ENCODE measurements at places on chromosomes 5 and 9.

GRCh38 chr5:81213070-81213469, 20.1 kb upstream of the CKMT2 start:
- H3K27me3 ChIP-seq, result no peaks in the 10 kb centered on the region
- H3K4me1 ChIP-seq, result no peaks in the 10 kb centered on the region
- H3K4me3 ChIP-seq, result no peak overlapping the region
- H3K36me3 ChIP-seq, result no peaks in the 10 kb centered on the region

DNA sequence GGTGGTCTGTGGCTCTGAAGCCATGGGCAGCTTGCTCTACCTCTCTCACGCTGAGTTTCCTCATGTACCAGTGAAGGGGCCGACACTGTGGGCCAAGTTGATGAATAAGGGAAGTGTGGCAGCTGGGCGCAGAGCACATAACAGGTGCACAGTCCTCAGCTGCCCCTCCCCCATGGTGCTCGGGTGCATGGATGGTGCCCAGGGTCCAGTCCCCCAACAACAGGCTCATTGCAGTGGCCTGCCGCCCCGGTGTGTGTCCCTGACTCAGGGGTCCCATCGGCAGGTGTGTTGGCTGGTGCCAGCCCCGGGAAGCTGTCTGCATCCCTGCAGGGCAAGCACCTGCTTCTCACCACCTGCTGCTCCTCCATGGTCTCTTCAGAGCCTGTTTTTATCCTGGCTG, 36.6 kb downstream of the COL5A1 start:
- H3K4me1 ChIP-seq, result no peaks in the 10 kb centered on the region
- no peaks in the 10 kb centered on the region for H3K27me3 ChIP-seq
- H3K27ac ChIP-seq, result no peak overlapping the region
- DNase-seq, result no peak

- no peaks in the 10 kb centered on the region for H3K36me3 ChIP-seq
- no peaks in the 10 kb centered on the region for H3K4me1 ChIP-seq
- no peaks in the 10 kb centered on the region for H3K27me3 ChIP-seq
- H3K4me3 ChIP-seq, result no peak overlapping the region
- H3K27ac ChIP-seq, result no peak overlapping the region
- DNase-seq, result no peak
These were observed 34.5 kb downstream of the UNC5A start for GRCh38 chr5:176844706-176845391.

DNA sequence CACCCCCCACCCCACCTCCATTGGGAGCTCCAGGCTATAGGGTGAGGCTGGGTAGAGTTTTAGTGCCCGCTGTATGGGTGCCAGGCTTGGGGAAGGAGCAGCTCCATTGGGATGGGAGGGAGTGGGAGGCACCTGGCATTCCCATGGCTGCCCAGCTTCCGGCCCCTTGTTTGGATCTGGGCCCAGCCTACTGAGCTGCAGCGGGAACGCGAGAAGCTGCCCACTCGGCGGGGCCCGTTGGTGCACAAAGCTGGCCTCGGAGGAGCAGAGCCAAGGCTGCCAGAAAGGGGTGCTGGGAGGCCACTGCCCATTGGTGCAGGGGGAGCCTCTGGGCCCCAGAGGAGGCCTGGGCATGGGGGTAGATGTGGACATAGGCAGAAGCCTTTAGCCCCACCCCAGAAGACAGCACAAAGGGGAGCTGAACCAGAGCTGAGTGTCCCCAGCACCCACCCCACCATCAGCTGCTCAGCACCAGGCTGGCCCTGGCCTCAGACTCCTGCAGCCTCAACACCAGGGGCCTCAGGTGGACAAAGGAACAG, 4.4 kb downstream of the LCN9 start:
- no peaks in the 10 kb centered on the region for H3K36me3 ChIP-seq
- no peaks in the 10 kb centered on the region for H3K27me3 ChIP-seq
- H3K27ac ChIP-seq, result no peak overlapping the region

- no peaks in the 10 kb centered on the region for H3K27me3 ChIP-seq
- H3K4me3 ChIP-seq, result no peak overlapping the region
- peaks cover 42% of the 10 kb centered on the region for H3K4me1 ChIP-seq
- H3K27ac ChIP-seq, result no peak overlapping the region
These were observed 48.5 kb upstream of the NEK6 start for GRCh38 chr9:124209279-124209678.

DNA sequence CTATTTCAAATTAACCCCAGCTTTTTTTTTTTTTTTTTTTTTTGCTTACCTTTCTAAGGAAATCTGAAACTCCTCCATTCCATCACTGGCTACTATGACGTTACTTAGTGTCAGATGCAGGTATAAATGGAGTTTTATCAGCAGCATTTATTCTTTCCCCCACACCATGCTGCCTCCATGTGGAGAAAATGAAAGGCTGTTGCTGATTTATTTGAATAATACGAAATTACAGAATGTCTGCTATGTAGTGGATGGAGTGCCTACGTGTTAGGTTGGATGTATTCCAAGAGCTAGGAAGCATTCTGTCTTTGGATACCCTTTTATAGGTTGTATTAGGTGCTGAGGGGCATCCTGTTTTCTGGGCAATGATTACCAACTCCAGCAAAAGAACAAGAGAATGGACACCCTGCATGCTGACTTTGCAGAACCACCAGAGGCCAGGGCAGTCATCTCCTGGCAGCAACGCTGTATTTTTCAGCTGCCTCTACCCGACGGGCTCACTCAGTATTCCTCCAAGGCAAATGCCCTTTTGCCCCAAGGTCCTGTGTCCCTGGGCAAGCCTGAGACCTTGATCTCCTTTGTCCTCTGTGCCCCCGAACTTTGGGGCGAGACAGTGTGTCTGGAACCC, 199.5 kb downstream of the ALDH1A1 start:
- no peak overlapping the region for H3K4me3 ChIP-seq
- no peak overlapping the region for H3K27ac ChIP-seq
- no peaks in the 10 kb centered on the region for H3K36me3 ChIP-seq
- H3K27me3 ChIP-seq, result peaks cover 3% of the 10 kb centered on the region

DNA sequence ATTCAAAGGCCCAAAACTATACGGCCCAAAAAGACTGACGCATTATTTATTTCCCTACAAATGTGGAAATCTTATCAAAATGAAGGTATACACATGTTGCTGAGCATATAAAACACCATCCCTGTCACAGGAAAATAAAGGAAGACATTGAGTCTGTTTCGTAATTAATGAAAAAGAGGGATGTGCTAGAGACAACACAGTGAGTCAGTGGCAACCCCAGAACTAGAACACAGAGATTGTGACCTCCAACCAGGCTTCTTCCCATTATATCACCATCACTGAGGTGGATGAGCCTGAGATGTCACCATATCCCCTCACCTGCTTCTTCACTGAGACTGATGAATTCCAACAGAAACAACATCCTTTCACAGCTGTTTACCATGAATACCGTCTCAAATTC, 3.8 kb downstream of the NDUFA8 start:
- H3K27me3 ChIP-seq, result no peaks in the 10 kb centered on the region
- DNase-seq, result no peak
- peaks cover 7% of the 10 kb centered on the region for H3K4me1 ChIP-seq
- no peak overlapping the region for H3K4me3 ChIP-seq
- H3K27ac ChIP-seq, result no peak overlapping the region

All from naive thymus-derived CD4-positive, alpha-beta T cell (primary cell).